Caki2 (cell line): ENCODE measurements at places on chromosomes 12 and 14. TPM values are rescaled to one million over a fixed set of nuclear protein-coding genes. Genes with fewer than 3 reads are reported as not detected.
A peak's percentile ranks its signal among the peaks of the same experiment; 100 is the strongest.

EID3 gene
- 4.9 and 6.8 TPM in 2 replicates for total RNA-seq

GRCh38 chr14:34710006-34710405, 4.4 kb downstream of the CFL2 start:
- no peak for DNase-seq

DNA sequence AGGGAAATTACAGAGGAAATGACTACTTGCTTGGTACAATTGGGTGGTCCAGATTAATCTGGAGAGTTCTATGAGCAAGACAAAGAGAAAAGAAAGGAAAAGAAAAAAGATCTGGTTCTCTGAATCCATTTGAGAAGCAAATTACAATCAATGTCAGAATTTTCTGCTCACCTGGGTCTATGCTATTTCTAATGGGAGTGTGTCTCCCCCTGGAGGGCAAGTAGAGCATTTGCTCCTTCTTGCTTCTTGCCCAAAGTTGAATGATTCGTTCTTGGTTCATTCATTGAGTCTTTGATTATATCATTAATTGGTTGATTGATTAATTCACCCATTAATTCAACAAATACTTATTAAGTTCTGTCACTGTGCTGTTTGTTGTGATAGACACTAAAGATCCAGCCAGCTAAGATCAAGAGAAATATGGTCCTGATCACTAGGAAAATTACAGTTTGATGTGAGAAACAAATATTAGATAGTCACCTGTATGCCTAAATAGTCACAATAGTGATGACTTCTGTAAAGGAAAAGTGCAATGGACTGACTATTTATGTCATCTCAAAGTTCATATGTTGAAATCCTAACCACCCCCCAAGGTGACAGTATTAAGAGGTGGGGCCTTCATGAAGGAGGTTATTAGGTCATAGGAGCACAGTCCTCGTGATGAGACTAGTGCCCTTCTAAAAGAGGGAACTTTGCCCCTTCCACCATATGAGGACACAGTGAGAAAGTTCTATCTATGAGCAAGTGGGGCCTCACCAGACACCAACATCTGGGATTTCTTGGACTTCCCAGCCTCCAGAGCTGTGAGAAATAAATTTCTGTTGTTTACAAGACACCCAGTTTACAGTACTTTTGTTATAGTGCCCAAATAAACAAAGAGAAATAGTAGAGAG, 8.0 kb upstream of the ASB8 start:
- peak; percentile 22 for DNase-seq

DNA sequence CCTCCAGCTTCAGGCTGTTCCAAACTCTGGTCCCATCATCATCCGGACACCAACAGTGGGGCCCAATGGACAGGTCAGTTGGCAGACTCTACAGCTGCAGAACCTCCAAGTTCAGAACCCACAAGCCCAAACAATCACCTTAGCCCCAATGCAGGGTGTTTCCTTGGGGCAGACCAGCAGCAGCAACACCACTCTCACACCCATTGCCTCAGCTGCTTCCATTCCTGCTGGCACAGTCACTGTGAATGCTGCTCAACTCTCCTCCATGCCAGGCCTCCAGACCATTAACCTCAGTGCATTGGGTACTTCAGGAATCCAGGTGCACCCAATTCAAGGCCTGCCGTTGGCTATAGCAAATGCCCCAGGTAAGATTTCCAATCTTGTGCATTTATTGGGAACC, 3.3 kb downstream of the SP1 start:
- DNase-seq: no peak

DNA sequence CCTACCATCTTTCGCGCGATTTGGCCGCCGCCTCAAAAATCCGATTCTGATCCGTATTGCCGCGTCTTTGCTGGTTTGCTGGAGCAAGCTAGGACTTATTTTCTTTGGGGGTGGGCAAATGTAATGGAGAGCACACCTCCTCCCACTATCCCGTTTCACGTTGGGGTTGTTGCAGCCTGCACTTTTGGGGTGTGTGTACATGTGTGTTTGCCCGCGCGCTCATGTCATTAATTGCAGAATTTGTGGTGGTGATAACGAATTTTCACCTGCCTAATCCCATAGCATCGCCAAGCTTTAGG, 657 bp downstream of the METAP2 start:
- no peak for DNase-seq

DNA sequence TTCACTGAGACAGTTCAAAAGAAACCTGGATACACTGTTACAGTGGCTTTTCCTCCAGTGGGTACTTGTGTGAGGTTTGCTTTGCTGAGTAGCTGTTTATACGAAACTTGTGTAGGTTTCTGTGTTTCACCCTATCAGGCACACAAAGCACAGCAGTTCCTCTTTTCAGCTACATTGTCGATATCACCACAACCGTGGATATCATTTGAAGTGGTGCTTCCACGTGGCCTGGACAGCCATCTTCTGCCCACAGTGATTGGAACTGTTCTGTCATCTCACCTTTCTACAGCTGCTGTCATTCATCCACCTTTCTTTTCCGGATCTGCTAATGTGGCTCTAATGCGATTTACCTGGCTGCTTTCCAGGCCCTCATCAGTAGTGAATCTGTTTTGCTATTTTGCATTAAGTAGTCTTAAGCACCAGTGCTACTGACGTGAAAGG, 368.8 kb downstream of the SYT1 start:
- no peak for DNase-seq

DNA sequence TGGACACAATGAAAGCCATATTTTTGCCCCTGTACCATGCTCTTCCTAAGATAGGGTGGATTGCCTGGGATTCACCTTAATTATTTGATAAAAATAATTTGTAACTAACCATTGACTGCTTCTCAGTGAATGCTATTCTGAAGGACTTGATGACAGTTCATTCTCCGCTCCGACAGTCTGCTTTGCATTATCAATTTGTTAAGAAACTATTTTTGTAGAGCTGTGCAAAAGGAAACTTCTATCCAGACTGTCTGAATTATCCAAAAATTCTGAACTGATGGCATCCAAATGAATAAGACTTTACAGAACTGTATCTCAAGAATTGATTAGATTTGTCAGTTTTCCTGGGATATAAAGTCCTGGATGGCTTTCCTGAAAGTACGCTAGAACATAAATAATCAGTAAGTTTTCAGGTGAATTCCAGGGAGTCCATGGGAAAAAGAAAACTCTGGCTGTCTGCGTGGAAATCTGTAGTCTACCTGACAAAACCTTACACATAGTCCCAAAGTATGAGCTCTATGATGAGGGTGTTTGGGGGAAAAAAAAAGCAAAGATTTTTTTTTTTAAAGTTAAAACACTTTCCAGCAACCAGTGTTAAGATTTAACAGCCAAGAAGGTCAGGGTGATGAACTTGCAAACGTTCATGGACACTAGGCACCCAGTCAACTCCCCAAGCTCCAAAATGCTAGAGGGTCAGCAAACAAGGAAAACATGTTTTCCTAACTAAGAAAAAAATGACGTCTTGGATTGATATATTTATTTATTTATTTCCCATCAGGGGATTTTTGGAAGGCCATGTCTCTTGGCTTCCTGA, 291.1 kb upstream of the TBX3 start:
- DNase-seq: no peak

GRCh38 chr14:74558655-74559054, 53.4 kb downstream of the LTBP2 start:
- DNase-seq: no peak

DNA sequence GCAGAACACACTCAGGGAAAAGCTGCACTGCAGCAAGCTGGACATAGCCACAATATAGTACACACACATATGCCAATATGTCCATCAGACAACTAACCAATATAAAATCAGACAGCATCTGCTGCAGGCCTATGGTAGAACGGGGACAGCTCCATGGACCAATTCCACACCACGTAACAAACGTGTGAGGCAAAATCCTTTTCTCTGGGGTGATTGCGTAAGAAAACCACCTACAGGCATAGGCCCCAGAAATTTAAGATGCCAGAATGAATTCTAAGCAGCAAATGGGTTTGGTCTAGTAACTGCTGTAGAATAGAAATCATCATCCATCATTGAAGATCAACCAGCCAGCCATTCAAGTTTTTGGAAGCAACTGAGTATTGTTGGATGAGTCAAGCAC, 368.9 kb upstream of the TMPO start:
- no peak for DNase-seq

PPP1R36 gene
- total RNA-seq: not detected in 2 replicates

HSP90AA1 gene
- total RNA-seq: 95.3 and 116 TPM in 2 replicates

GRCh38 chr14:24179961-24180796, 8.3 kb downstream of the REC8 start:
- peak; percentile 68 for DNase-seq

TMBIM4 gene
- total RNA-seq: 45.5 and 46.1 TPM in 2 replicates

AMN gene
- total RNA-seq: 0.41 and 1.5 TPM in 2 replicates

GRCh38 chr12:121774968-121775474, 18.5 kb downstream of the RHOF start:
- DNase-seq: no peak

DNA sequence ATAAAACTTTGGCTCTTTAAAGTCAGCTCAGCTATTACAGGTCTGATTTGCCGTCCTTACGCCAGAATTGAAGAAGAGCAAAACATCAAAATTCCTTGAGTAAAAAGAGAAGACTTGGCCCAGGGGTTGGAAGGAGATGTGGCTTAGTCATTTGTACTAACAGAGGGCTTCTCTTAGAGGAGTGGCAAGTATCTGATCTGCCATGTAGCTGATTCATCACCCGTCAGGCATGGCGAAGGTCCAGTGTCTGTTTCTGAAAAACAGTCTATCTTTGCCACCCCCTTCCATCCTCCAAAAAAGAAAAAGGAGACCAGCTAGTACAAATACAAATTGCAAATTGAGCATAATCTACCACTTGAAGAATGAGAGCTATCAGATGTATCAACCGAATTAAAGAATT, 91.9 kb downstream of the RAD52 start:
- DNase-seq: peak; percentile 43

DNA sequence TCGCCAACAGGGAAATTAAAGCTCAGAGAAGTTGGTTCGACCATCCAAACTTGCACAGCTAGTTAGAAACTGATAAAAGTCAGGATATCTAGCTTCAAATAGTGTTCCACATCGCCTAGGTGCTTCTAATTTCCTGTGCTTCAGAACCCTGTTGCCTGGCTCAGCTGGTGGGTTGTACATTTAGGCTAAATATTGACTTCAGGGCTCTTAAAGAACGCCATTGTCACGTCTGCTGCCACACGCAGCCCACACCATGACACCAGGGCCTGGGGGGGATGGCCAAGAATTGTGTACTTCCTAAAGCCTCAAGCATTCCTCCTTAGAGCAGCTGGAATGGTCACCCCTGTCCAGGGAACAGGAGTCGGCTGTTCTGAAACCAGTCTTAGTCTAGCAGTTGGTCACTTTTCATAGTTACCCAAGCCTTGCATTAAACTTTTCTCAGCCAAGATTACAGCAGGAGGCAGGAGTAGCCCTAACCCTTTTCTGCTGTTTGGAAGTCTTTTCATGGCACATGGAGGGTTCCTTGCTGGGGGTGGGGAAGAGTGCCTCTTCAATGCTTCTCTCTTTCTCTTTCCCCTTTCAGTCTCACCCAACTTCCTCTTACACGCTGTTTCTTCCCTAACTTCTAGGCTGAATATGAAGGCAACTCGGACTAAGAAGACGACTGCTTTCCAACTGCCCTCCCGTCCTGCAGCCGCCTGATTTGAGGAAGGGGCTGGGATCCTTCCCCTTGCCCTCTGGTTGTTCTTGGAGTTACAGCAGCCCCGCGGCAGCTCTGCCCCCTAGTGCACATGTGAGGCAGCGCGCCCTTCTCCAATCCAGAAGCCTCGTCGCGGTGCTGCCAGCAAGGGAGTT, 17.1 kb downstream of the FOS start:
- peak; percentile 66 for DNase-seq

- DNase-seq: no peak
These were observed 101.7 kb upstream of the C14orf180 start for GRCh38 chr14:104477666-104478380.
